ENCODE measurements at places on chromosomes 11 and 22. TPM values are rescaled to one million over a fixed set of nuclear protein-coding genes. Genes with fewer than 3 reads are reported as not detected.

GRCh38 chr11:11806586-11806985 lies 35.2 kb upstream of the USP47 start:
- no peak for ATAC-seq

GRCh38 chr11:76567261-76567660 lies 103.3 kb downstream of the LRRC32 start:
- ATAC-seq = no peak

- ATAC-seq = no peak
Observed at GRCh38 chr11:45924036-45924915, 1.8 kb downstream of the LARGE2 start.

DNA sequence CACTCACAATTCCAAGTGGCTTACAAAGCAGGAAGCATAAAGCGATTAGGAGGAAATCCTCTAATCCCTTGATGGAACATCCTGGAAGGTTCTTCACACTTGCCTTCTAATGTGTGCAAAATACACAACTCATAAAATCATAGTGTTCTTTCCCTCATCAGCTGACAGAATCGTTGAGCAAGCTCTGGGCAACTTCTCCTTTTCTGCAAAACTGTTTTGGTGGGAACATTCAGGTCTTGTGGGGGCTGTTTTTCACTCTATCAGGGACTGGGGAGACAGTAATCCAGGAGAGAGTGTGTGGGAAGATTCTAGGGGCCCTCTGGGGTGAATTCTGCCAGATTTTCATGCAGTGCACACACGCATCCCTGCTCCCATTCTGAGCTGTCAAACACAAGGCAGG lies 53.2 kb downstream of the IRAG1 start:
- no peak for ATAC-seq

DNA sequence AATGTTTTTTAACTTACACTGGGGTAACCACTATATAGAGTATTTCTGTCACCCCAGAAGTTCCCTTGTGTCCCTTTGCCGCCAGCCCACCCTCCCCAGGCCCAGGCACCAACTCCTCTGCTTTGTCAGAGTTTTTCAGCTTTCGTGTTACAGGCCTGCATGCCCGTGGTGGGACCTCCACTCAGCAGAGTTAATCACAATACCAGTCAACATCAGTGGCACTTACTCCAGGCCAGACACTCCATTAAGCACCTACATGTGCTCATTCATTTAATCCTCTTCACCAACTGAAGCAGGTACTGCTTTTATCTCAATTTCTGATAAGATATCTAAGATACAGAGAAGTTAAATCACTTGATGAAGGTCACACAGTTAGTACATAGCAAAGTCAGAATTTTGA lies 63.3 kb downstream of the LIF start:
- no peak for ATAC-seq

DNA sequence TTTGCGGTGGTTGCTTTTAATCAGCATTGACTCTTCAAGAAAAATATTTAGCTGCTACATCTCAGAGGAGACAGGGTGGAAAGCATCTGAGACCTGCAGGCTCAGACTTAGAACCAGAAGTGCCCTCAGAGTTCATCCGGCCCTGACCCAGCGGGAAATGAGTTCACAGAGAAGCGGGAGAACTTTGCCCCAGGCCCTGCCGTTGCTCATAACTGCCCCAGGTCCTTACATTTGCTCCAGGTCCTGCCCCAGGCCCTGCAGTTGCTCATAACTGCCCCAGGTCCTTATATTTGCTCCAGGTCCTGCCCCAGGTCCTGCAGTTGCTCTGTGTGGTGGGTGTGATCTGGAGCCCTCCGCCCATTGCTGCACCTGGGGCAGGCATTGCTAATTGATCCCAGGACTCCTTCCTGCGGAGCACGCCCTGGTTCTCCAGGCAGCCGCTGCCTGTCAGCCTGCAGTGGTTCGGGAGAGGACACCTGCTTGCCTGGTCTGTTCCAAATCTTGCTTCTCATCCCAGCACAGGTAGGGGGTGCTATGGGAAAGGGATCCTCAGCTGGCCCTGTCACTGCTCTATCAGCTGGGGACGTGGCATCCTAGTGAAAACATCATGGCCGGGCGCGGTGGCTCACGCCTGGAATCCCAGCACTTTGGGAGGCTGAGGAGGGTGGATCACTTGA lies 58.1 kb upstream of the PPP6R3 start:
- ATAC-seq = no peak

- no peak for ATAC-seq
Observed at GRCh38 chr22:21632237-21632895, at the start of gene CCDC116. Gene CCDC116, plus strand, starts transcription at chr22:21632760. Its CDS starts 422 bp downstream, at chr22:21633182.

GRCh38 chr11:84969103-84969502 lies 658.0 kb downstream of the DLG2 start:
- no peak for ATAC-seq

- ATAC-seq = peak; percentile 98
Observed at GRCh38 chr11:102780491-102780918, at the start of gene MMP10. Gene MMP10, minus strand, starts transcription at chr11:102780628. Its CDS starts 37 bp downstream, at chr11:102780591.

DNA sequence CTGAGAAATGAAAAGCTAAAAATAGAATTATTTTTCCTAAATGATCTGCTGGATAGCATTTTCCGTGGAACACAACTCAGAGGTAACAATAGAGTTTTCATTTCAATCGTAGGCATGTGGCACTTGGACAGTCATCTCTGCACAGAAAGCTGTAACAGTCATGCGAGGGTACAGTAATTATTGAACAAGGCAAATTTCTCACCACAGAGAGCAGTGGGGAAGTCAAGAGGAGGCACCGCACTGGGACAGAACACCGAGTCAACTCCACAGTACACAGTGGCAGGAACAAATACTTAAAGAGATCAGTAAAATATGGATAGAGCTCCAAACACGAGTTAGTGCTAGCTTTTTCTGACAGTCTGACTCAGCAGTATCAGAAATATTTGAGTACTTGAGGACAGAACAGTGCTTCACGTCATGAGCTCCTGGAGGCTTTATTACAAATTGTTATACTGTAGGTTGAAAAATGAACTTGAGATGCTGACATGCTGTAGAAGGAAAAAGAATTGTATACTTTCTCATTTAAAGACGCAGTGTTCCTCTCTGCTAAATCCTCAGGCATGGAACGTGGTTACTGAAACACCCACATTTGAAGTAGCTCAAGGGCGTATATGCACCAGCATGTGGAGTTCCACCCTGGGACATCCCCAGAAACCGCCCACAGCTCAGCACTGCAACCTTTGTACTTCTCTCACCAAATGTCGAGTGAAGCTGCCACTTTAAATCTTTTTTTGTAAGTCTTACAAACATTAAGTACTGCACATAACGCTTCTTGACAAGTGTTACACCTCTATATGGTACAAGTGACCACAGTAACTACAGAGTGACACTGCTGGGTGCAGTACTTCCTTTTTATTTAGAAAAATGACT lies 27.4 kb upstream of the YPEL1 start:
- no peak for ATAC-seq

DNA sequence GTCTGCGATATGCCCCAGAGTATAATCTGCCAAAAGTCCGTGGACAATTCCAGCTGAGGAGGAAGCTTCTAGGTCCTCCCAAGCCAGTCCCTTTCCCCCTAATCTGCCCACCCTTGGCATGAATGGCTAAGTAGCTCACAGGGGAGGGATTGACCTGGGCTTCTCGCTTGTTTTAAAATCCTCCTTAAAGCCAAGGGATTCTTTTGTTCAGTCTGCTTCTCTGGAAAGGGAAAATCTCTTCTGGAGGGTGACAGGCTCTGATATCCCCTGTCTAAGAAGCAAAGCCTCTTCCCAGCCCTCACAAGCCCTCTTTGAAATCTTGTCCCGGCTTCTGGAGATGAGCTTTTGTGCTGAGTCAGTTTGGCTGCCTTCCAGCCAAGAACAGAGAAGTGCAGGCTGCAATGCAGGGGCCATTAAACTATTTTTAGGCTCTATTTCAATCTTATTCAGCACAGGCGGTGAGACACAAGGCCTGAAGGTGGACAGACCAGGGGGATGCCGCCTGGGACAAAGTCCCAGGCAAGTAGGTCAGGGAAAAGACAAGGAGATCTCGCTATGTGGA lies 23.9 kb downstream of the NEFH start:
- peak; percentile 84 for ATAC-seq

DNA sequence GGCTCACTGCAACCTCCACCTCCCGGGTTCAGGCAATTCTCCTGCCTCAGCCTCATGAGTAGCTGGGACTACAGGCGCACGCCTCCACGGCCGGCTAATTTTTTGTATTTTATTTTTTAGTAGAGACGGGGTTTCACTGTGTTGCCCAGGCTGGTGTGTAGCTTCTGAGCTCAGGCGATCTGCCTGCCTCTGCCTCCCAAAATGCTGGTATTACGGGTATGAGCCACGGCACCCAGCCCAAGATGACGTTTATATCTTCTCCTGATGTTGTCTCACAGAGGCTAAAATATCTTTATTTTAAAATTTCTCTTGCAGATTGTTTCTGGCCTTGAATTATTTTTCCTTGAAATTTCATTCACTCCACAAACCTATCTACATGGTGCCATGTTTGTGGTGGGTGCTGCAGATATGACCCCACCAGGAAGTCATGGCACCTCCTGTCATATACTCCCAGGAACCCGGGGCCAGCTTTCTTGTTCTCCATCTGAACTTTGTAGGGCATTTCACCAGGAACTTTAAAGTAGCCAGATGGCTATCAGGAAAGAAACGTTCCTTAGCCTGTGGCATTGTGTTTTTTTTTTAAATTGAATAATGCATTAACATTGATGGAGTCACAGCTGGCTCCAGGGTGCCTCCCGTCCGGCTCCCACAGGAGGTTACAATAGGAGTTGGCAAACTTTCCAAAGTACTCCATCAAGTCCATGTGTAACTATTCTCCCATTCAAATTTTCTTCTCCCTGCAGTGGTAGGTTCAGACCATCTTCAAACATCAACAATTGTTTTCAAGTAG lies 42.0 kb upstream of the LIPT2 start:
- ATAC-seq = peak; percentile 92

- peak; percentile 79 for ATAC-seq
Observed at GRCh38 chr11:115720602-115721245, 216.5 kb upstream of the CADM1 start.

DNA sequence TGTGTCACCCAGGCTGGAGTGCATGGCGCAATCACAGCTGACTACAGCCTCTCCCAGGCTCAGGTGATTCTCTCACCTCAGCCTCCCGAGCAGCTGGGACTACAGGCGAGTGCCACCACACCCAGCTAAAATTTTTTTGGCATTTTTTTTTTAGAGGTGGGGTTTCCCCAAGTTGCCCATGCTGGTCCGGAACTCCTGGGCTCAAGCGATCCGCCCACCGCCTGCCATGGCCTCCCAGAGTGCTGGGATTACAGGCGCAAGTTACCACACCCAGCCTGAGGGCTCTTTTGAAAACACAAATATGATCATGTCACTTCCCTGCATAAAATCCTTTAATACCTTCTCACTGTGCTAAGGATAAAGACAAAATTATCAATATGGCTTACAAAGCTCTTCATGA lies 88.1 kb downstream of the MAML2 start:
- ATAC-seq = no peak

- peak; percentile 57 for ATAC-seq
Observed at GRCh38 chr22:25045159-25045558, 92.6 kb downstream of the KIAA1671 start.

GRCh38 chr11:34864424-34864823 lies 51.8 kb downstream of the APIP start:
- no peak for ATAC-seq

UBTFL1 gene
- total RNA-seq = not detected

C11orf97 gene
- 1.5 TPM for total RNA-seq

OR8D1 gene
- 0.73 TPM for total RNA-seq

PATE4 gene
- 1.2 TPM for total RNA-seq

PYGM gene
- total RNA-seq = 1.1 TPM

ANO9 gene
- 0.46 TPM for total RNA-seq

XKR3 gene
- not detected for total RNA-seq

MMP8 gene
- 0.15 TPM for total RNA-seq

Data from motor neuron (in vitro differentiated cells).